NB4 (cell line): ENCODE measurements at places on chromosomes 1 and 21.

DNA sequence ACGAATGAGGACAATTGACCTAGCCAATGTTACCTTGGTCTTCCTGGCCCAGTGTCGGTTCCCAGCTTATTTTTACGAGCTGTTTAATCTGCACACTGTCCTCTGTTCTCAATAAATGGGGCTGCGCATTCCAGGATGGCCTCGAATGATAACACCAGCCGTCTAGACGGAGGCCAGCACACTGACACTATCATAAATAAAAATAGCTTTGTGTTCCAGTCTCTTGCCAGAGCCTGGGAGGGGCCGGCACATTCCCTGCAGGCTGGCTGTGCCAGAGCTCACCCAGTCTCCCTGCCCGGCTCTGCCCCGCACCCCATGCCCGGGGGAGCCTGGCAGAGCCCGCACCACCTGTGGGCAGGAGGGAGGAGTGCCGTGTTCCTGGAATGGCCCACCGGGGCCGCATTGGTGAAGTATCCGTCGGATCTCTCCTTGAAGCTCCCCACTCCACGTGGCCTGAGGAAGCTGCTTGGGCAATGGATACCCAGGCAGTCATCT is 92.1 kb downstream of the SPSB1 start:
- no peak for DNase-seq

GRCh38 chr1:22972760-22973159 is at the start of gene LACTBL1:
LACTBL1 (minus strand) TSS chr1:22972866; CDS start chr1:22972316, 550 bp downstream.
- no peak for DNase-seq

DNA sequence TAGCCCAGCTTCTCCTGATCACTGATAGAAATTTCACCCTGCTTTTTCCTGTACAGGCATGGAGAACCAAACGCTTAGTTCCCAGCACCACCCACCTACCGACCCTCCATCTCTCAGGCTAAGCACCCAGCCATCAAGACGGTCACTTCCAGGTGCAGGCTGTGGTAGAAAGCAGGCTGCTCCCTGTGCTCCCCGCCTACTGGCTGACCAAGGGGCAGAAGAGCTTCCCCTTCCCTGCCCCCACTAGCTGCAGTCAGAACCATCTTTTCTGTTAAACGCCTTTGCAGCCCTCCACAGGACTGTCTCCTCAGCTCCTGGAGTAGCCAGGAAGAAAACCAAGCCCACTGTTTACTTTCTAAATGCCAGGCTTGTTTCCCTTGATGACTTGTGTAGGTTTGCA is 23.0 kb downstream of the SPATA46 start:
- DNase-seq, result peak; percentile 12

DNA sequence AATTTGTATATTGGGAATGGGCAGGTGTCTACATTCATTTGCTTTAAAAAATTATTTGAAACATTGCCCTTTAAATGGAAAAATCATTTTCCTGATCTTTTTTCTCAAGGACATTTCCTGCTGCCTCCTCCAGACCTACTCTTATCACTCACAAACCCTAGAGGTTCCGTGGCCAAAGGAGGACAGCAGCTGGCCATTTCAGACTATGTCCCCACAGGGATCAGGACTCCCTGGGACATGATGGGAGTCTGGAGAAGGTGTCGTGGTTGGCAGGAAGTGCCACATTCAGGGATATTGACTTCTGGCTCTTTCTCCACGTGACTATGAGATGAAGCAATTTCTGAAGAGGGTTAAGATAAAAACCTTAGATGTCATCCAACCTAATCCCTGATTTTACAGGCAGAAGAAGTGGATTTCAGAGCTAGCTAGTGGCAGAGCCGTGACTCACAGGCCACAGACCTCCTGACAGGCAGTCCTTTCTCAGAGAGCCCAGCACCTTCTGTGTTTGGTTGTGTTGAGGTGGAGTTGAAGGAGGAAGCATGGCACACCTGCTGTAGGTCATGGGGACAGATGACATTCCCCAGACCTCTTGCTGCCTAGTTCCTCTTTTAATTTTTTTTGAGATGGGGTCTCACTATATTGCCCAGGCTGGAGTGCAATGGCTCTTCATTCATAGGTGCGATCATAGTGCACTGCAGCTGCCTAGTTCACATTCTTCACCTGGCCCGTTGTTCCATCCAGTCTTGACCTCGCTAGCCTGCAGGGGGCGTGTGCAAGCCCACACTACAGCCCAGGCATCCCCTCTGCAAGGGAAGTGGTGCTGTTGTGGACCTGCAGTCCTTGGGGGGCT is 25.5 kb upstream of the IL10 start:
- DNase-seq, result peak; percentile 36

DNA sequence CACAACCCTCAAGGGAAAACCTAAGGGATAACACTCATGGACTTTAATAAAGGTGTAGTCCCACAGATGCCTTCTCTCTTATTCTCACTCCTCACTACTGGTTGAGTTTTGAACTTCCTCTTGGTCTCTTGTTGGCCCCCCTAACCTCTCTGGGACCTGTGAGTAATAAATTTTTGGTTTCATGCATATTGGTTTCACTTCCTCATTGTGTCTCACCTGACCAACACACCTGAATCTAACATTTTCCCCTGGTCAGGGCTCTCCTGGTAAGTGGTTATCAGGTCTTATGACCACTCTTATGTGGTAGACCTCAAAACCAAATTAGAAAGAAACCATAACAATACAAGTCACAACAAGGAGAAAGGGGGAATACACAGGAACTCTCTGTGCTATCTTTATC is 60.5 kb upstream of the PRMT6 start:
- DNase-seq, result no peak

- peak; percentile 96 for DNase-seq
Measured at GRCh38 chr1:31644560-31645273, at the start of gene PEF1. PEF1 (minus strand) TSS chr1:31644876; CDS start chr1:31644864, 12 bp downstream.

DNA sequence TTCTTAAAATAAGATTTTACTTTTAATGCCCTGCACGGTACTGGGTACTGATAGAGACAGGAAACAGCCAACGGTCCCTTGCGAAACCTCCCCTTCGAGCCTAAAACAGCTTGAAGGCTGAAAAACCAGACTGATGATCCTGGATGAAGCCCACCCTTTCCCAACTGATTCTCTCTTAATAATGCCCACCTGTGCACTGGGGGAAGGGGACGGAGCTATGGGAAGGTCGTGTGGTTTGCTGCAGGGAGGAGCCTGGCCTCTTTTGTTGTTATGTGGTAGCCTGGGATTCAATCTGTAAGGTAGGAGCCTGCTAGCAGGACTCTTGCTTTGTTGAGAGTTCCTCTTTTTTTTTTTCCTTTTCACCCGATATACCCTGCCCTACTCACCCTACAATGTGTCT is 25.6 kb downstream of the SAMSN1 start:
- DNase-seq, result peak; percentile 93

DNA sequence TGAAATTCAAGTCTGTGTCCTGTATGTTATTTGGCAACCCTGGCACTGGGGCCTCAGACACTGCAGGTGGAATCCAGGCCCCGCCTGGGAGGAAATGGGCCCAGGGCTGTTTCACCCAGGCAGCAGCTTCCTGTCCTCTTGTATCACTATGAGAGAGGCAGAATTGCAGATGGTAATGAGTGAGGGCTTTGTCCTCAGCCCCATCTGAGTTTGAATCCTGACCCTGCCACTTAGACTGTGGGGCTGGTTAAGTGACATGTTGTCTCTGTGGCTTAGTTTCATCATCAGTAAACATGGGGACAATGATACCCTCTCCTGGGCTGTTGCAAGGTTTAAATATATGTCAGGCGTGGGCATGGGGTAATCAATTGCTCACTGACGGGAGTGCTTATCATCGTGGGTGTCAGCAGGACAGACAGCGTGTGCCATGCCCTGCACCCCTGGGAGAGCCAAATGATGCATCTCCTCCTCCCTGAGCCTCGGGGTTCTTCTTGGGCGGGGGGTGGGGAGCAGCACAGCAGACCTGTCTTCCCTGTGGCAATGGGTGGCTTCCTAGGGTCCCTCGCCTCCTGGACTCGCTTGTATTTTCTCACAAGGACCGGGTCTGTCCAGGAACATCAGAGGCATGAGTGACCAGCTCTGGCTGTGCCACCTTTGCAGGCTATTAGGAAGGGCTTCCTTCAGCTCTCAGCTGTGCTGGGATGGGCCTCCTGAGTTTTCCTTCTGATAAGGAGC is 42.1 kb downstream of the ARHGEF10L start:
- no peak for DNase-seq

DNA sequence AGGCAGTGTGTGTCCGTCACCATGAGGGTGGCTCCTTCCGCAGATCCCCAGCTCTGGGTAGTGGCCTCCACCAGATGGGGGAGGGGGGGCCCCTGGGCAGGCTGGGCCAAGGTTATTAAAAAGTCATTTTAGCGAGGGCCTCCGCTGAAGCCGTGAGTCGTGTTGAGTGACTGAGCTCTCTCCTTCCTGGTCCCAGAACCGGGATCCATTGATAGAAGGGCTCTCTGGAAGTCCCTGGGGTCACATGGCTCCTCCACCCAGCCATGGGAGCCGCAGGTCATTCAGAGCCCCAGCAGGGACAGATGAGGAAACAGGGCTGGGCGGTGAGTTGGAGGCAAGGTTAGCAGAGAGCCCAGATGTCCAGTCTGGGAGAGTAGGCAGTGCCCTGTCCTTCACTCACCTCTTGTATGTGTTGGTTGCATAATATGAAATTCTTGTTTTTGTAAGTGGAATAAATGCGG is 12.9 kb downstream of the MIIP start:
- no peak for DNase-seq

DNA sequence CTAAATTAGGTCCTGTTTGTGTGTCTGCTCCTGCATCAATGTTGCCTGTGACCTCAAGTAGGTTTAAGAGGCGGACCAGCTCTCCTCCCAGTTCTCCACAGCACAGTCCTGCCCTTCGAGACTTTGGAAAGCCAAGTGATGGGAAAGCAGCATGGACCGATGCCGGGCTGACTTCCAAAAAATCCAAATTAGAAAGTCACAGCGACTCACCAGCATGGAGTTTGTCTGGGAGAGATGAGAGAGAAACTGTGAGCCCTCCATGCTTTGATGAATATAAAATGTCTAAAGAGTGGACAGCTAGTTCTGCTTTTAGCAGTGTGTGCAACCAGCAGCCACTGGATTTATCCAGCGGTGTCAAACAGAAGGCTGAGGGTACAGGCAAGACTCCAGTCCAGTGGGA is 79.9 kb downstream of the PRDM2 start:
- no peak for DNase-seq

DNA sequence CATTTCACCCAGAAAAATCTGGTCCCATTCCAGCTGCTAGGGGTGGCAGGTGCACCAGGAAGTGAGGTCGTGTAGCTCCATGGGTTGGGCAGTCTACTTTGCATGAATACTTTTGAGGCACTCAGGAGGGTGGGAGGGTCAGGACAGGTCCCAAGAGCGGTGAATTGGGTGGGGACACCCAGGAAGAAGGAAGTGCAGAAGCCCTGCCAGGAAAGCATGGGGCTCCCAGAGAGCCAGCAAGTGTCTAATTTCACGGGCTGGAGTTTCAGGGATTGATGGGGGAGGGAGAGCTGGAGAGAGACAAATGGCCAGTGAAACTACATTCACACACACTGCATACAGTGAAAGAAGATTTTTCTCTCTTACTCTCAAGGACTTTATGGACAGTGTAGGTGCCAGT is 137.8 kb downstream of the GALNT2 start:
- DNase-seq, result no peak

- no peak for DNase-seq
Measured at GRCh38 chr1:176839216-176839615, 325.3 kb downstream of the ASTN1 start.

DNA sequence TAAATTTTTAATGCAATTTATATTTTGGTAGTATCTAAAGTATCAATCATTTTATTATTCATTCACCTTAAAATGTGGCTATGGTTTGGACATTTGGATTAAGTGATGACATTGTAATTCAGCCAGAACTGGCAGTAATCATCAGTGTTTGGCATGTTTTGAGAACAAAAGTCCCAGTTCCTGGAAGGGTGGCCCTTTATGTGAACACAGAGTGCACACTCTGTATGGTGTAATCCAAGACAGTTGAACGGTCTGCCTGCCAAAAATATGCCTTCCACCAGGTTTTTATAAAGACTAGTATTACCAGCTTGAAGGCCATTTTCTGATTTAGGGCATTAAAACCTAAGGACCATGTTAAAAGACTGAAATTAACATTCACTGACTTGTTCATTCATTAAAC is 448.7 kb downstream of the LTN1 start:
- DNase-seq, result no peak

DNA sequence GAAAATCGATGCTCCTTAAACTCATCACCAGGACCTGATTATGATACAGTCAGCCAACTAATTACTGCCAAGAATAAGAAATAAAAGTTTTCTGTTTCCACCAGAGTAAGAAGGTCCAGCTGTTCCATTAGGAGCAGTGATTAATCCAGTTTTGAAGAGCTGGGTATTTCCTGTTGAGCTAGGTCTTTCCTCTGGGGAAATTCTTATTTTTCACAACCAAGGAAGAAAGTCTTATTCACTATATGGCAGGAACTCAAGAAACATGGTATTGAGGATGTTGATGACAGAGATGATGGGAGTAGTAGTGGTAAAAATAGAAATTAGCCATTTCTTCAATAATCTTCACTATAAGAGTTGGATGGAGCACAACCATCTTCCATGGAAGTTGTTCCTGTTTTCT is 374.6 kb upstream of the RUNX1 start:
- DNase-seq, result no peak

DNA sequence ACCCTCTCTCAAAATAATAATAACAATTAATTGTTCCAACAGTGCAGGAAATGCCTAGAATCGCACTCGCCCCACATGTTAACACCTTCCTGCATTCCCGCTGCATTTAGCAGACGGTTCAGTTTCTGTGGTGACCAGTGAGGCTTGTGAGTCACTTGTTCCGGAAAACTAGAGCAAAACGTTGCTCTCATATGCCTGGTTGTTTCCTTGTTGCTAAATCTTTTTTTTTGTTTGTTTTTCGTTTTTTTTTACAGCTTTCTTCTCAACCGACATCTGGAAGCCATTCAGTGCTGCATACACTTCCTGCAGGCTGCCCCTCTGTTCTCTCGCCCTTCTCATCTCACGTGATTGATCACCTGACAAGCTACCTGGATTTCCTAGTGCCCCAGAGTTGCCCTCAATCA is 56.9 kb upstream of the TMPRSS2 start:
- peak; percentile 26 for DNase-seq

- no peak for DNase-seq
Measured at GRCh38 chr1:241331328-241332036, 25.5 kb downstream of the RGS7 start.

GRCh38 chr1:97451046-97451826 is 469.6 kb downstream of the DPYD start:
- DNase-seq, result peak; percentile 20

DNA sequence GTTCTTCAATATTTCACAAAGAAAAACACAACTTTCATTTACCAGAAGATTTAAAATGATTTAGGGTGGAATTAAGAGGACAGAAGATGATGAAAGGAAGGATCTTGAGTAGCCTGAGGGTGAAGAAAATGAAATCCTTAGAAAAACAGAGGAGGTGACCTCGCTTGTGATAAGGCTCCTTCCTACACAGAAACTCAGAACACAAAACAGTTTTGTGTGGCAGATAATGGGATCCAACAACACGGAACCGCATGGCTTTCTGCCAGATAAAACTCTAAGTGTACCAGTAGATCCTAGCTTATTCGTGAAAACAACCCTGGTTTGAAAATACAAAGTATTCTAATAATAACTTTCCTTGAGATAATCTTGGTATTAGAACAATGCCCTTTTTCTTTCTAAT is 74.0 kb upstream of the EXO1 start:
- no peak for DNase-seq

- peak; percentile 44 for DNase-seq
Measured at GRCh38 chr1:203342192-203342940, 8.6 kb downstream of the FMOD start.
